Smooth muscle cell of the coronary artery (primary cell): ENCODE measurements at places on chromosomes 1 and 21. TPM values are rescaled to one million over a fixed set of nuclear protein-coding genes. Genes with fewer than 3 reads are reported as not detected.

The SH3BGR gene
- total RNA-seq, result 0.94 and 5.2 TPM in 2 replicates

The PLA2G2F gene
- not detected in 2 replicates for total RNA-seq

The F13B gene
- total RNA-seq, result not detected in 2 replicates

The MAP3K6 gene
- total RNA-seq, result 10.8 and 16.3 TPM in 2 replicates

The LCE6A gene
- total RNA-seq, result not detected in 2 replicates

The S100A16 gene
- 98.3 and 375 TPM in 2 replicates for total RNA-seq

The CORT gene
- total RNA-seq, result 0.08 TPM in 1 of 2 replicates, not detected in the other

The MCOLN2 gene
- under 0.01 and 0.59 TPM in 2 replicates for total RNA-seq

The FAF1 gene
- 30.5 and 40.7 TPM in 2 replicates for total RNA-seq

The CAPN9 gene
- under 0.01 TPM in 1 of 2 replicates, not detected in the other for total RNA-seq

The FYB2 gene
- total RNA-seq, result not detected in 2 replicates

The VSIG8 gene
- total RNA-seq, result 0.08 TPM in 1 of 2 replicates, not detected in the other

The CDK18 gene
- 0.47 and 1.1 TPM in 2 replicates for total RNA-seq

The KCNJ15 gene
- under 0.01 and 23.1 TPM in 2 replicates for total RNA-seq

The ICOSLG gene
- total RNA-seq, result under 0.01 and 0.12 TPM in 2 replicates

The CHRM3 gene
- not detected in 2 replicates for total RNA-seq

The SPATA46 gene
- total RNA-seq, result not detected in 2 replicates

The TCHH gene
- 0.08 and 0.12 TPM in 2 replicates for total RNA-seq

The CAP1 gene
- 360 and 695 TPM in 2 replicates for total RNA-seq

The CELA2A gene
- total RNA-seq, result not detected in 2 replicates

The CCDC17 gene
- total RNA-seq, result 0.35 and 0.45 TPM in 2 replicates

The ANGPTL3 gene
- total RNA-seq, result not detected in 2 replicates

The ESPN gene
- total RNA-seq, result under 0.01 TPM in 1 of 2 replicates, not detected in the other

The PROX1 gene
- under 0.01 and 0.30 TPM in 2 replicates for total RNA-seq

The CYP4Z1 gene
- not detected in 2 replicates for total RNA-seq

The ATP5IF1 gene
- total RNA-seq, result 199 and 292 TPM in 2 replicates

The TMCO4 gene
- total RNA-seq, result 5.3 and 8.9 TPM in 2 replicates

The OR6K3 gene
- not detected in 2 replicates for total RNA-seq

The COL16A1 gene
- total RNA-seq, result 38.7 and 119 TPM in 2 replicates

The HOOK1 gene
- total RNA-seq, result 1.5 TPM in 1 of 2 replicates, not detected in the other

The CLCA2 gene
- total RNA-seq, result 0.45 and 9.7 TPM in 2 replicates

The CD34 gene
- 0.82 and 0.90 TPM in 2 replicates for total RNA-seq

The HEYL gene
- total RNA-seq, result 0.23 TPM in 2 replicates

The LCE1E gene
- total RNA-seq, result not detected in 2 replicates

The BARHL2 gene
- not detected in 2 replicates for total RNA-seq

The GNG4 gene
- total RNA-seq, result under 0.01 and 0.59 TPM in 2 replicates

The NUDC gene
- 31.3 and 49.4 TPM in 2 replicates for total RNA-seq

The OVAAL gene
- not detected in 2 replicates for total RNA-seq

The RSPH1 gene
- 0.12 TPM in 1 of 2 replicates, not detected in the other for total RNA-seq

The ATP1A4 gene
- total RNA-seq, result not detected in 2 replicates

The LYPLA2 gene
- 21.2 and 45.5 TPM in 2 replicates for total RNA-seq

The OR2L8 gene
- not detected in 2 replicates for total RNA-seq

The CACNA1S gene
- total RNA-seq, result not detected in 2 replicates

The FAM167B gene
- 1.6 and 2.7 TPM in 2 replicates for total RNA-seq

The METTL25B gene
- 5.7 and 8.7 TPM in 2 replicates for total RNA-seq

The IRF6 gene
- total RNA-seq, result 0.47 and 7.7 TPM in 2 replicates

The OPRD1 gene
- under 0.01 TPM in 1 of 2 replicates, not detected in the other for total RNA-seq

The PYHIN1 gene
- 0.47 TPM in 1 of 2 replicates, not detected in the other for total RNA-seq
